ENCODE measurements at places on chromosomes 1 and 21.

DNA sequence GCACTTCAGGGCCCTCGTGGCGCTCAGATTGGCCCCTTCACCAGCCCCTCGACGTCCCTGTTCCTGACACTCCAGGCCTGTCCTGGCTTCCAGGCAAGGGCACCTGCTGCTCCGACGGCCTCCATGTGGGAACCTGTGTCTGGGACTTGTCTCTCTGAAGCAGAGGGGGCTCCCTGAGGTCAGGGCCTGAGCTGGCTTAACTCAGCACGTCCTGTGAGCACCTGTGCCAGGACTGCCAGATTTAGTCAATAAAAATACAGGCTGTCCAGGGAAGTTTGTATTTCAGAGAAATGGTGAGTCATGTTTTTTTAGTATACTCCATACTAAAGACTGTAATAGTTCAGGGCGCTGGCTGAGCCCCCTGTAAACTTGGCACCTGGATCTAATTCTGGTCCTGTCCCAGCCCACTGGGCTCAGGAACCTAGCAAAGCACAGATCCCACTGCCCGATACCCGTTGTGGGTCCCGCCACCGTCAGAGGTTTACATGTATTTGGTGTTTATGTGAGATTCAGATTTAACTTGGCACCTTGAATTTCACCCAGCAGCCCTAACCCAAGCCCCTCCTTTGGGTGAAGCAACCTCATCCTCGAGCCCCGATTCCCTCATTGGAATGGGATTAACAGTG, 109.9 kb upstream of the IFFO2 start:
- DNase-seq, result no peak

DNA sequence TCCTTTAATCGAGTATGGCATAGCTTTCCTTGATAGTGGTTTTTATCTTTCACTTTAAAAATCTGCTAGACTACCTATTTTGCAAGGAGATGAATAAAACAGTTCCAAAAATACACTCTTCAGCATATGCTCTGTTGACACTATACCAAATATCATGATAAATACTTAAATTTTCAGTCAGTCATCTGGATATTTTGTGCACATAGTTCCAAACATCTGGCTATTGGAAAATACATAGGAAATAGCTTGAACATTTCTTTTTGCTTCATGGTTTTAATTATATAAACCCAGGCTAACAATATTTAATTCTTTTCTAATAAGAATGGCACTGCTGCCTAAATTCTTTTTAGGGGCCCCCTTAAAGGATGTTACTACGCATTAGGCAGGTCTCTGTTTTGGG, 342.1 kb downstream of the NEGR1 start:
- no peak for DNase-seq

DNA sequence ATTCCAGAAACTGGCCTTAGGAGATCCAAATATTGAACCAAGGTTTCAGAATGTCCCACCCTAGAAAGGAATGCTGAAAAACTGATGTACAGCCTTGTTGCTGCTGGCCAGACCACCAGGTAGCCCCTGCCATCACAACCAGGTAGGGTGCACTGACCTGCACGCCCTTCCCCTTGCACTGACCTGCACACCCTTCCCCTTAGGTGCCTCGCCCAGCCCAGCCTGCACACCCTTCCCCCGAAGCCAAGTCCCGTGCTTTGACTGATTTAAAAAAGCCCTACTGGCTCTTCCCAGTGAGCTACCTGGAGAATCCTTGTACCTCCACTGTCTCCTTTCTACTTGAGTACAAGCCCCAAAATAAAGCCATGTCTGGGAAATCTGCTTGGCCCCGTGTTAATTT, 26.3 kb upstream of the C1orf198 start:
- no peak for DNase-seq

GRCh38 chr1:2258996-2259395, 30.9 kb downstream of the SKI start:
- no peak for DNase-seq

- no peak for DNase-seq
These were observed 32.1 kb downstream of the ALDH9A1 start for GRCh38 chr1:165666152-165666825.

- no peak for DNase-seq
These were observed 33.2 kb upstream of the DNAH14 start for GRCh38 chr1:224896130-224896781.

DNA sequence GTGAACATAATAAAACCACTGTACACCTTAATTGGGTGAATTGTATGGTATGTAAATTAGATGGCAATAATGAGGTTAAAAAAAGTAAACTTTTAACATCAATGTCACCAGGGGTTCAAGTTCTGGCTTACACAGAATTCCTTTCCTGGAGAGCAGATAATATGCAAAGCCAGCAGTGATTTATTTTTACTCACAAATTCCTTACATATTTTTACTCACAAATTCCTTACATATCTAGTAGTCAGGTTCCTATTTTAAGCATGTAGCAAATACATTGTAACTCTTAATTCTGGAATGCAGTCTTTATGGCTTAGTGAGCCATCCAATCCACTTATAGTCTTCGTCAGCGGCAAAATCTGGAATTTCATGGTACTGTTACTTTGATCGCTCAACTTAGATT, 1.3 kb upstream of the UBE4B start:
- DNase-seq, result no peak

- DNase-seq, result no peak
These were observed 39.5 kb downstream of the AJAP1 start for GRCh38 chr1:4693891-4694290.

DNA sequence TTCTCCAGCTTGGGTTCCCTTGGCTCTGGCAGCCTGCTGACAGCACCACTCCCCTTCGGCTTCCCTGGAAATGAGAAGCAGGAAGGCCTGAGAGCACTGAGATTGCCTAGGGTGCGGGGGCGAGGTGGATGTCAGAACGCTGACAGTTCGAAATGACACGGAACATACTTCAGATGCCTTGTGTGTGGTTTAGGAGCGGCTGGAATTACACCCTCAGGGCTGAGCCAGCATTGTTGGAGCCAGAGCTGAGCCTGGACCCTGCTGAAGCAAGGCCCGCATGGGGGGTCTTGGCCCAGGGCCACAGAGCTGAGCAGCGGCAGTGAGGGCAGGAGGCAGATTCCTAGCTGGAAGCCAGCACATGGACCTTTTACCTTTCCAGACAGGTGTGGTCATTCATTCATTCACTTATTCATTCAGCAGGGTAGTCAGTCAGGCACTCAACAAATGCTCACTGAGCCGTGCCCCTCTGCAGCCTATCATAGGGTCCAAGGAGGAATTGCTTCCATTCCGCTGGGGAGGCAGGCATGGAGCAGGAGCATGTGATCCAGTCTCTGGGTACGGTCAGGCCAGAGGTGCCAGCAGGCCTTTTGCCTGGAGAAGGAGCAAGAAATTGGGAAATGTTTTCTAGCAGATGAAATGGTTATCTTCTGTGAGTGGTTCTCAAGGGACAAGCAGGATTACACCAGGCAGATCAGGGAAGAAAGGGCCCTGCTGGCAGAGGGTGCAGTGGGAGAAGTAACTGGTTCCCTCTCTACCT, 6.6 kb upstream of the FOXE3 start:
- no peak for DNase-seq

- DNase-seq, result no peak
These were observed 276.9 kb downstream of the TM2D1 start for GRCh38 chr1:61447968-61448430.

All from GM12865 (cell line).